ENCODE measurements at places on chromosomes 4 and X. TPM values are rescaled to one million over a fixed set of nuclear protein-coding genes. Genes with fewer than 3 reads are reported as not detected.

DNA sequence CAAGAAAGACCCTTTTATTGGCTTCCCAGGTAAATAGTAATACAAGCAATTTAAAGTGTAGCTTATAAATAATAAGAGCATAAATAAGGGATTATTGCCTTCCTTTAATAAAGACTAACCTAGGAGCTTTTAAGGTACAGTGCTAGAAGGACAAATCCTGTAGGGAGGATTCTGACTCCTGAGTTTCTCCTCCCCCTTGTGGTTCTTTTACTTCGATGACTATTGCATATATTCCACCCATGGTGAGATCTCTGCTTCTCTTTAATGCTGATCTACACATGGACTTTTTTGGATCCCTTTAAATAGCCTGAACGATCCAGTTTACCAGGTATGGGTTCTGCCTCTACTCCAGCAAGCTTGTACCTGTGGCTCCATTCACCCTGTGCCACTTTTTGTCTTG, 2.5 kb downstream of the GALNT7 start:
- no peak for DNase-seq

The AFF1 gene
- 18.1 TPM for total RNA-seq

The DCX gene
- total RNA-seq = not detected

- no peak for DNase-seq
These were observed 54.0 kb upstream of the FAM120C start for GRCh38 chrX:54237014-54237413.

DNA sequence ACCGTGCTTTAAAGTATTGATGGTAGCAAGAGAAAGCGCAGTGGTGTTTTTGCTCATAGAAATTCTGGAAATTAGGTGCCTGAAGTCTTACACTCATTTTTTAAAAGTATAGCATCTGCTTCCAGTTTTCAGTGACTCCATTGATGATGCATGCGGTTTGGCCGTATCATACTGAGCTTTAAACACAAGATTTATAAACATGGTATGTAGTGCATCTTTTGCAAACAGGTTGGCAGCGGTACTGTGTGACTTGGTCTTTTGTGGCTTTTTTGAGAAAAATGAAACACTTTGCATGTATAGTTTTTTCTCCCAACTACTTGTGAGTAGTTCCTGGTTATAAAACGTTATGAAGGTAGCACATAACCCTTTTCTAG, 2.0 kb downstream of the DDX3X start:
- DNase-seq = no peak

All from kidney epithelial cell (primary cell).